ENCODE measurements at places on chromosomes 1 and 21.

DNA sequence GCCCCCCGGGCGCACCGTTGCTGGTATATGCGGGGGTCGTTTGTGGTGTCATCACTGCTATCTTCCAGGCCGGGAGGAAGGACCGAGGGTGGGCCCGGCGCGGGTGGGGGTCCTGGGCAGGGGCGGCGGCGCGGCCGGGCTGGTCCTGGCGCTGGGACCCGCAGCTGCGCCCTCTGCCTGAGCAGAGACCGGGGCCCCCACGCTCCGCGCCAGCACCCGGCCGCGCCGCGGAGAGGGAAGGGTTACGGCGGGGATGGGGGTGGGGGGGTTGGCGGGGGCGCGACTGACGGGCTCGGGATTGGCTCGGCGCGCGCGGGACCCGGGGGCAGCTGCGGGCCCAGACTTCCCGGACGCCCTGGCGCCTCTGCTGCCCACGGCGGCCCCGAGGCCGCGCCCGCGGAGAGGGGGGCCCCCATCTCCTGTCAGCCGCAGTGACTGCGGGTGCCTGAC lies 13.8 kb upstream of the SAMD11 start:
- DNase-seq, result no peak

DNA sequence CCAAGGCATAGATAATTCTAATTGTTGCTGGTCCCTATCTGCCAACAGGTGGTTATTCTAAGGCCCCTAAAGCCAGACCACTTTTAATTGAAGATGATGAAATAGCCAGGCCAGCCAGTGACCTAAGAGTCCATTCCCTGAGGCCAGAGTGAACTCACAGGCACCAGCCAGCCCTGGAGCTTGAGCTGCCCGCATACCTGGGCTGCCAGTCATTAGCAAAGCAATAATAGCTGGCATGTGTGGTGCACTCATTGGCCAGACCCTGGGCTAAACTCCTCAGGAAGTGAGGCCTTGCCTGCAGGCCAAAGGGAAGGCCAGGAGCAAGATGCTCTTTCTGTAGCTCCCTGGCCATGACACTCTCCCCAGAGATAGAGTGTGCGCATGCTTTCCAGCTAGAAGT lies 180.4 kb upstream of the KLHDC7A start:
- DNase-seq, result no peak

- DNase-seq, result peak; percentile 42
Measured at GRCh38 chr1:183887826-183888819, 83.2 kb downstream of the RGL1 start.

- peak; percentile 97 for DNase-seq
Measured at GRCh38 chr1:67724928-67725560, 40.0 kb downstream of the GADD45A start.

GRCh38 chr1:69611316-69611715 lies 43.6 kb downstream of the LRRC7 start:
- no peak for DNase-seq

- no peak for DNase-seq
Measured at GRCh38 chr1:100775483-100775882, 55.9 kb downstream of the VCAM1 start.

DNA sequence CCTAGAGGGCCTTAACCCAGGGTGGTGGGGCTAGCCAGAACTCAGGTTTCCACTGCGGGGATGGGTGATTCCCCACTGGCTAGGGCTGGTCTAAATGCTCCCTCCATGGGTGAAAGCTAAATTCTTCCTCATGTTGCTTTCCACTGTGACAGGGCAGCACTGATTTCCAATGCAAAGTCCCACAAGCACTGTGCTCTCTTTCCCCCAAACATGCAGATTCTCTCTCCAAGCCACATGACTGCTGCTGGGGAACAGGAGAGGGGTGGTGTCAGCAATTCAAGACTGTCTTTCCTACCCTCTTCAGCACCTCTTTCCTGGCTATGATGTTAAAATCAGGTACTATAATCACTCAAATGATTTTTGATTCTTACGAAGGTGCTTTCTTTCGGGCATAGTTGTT lies 215.5 kb downstream of the RWDD3 start:
- no peak for DNase-seq

DNA sequence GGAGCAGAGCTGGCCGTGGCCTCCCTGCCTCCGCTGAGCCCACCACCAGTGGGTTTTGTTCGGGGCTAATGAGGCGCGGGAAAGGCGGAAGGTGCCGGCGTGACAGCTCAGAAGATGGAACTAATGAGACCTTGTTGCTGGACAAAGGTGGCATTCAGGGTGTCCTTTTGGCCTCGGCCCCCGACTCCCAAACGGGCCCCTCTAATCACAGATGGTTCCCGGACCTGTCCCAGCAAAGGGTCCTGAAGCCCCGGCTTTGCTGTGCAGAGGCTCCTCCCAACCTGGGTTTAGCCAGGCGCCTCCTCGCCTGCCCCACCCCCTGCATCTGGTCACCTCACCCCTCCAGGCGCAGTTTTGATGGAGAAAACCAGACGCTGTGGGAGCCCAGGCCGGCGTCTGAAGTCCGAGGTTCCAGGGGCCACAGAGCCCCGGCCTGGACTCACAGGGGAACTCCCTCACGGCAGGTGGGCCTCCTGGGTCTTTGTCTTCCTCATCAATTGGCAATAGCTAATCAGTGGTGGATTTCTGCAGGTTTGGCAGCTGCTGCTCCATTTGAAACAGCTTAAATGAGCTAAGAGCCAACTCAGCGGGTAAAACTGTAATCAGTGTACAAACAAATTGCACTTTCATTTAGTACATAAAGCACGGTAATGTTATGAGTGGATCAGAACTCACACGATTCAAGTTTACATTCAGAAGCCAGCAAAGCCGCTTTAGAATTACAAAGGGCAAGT lies 44.3 kb upstream of the ADARB1 start:
- DNase-seq, result no peak

GRCh38 chr1:5485968-5486696 lies 506.1 kb downstream of the NPHP4 start:
- no peak for DNase-seq

DNA sequence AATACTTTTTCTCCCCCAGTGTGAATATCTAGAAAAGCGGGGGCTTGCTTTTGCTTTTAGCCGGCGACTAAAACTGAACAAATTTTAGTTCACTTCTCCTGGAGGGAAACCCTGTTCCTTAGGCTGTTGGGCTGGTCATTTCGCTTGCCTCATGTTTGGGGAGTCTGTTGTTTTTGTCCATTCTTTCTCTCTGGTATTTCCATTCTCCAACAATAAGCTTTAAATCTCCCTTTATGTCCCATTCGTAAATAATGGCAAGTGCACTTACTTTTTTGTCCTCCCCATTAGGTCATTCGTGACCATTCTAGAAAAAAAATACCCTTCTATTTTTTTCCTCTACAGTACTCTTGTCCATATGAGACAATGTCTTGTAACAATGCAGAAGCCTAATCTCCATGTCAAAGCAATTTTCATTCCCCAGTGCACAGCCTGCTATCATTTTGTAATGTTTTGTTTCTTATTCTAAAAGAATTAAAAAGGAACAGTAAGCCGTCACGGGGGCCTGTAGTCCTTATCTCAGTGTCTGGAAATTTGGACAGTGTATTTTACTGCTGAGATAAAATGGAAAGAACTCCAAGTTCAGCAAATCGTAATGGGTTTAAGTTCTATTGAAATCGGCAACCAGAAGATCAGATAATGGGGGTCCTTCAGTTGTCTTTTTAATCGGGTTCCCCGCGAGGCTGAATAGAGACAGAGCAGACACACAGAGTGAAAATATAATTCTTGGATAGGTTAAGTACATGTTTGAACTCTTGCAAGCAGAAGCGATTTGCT lies 21.8 kb downstream of the PROX1 start:
- DNase-seq, result no peak

DNA sequence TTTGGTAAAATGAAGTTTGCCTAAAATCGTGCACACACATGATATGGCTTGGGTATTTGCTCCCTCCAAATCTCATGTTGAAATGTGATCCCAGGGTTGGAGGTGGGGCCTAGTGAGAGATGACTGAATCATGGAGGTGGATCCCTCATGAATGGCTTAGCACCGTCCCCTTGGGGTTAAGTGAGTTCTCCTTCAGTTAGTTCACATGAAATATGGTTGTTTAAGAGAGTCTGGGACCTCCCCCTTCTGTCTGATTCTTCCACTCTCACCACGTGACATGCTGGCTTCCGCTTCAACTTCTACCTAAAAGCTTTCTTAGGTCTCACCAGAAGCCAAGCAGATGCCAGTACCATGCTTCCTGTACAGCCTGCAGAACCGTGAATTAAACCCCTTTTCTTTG lies 58.4 kb downstream of the SIPA1L2 start:
- DNase-seq, result no peak

GRCh38 chr1:28129150-28129549 lies 40.7 kb upstream of the EYA3 start:
- peak; percentile 29 for DNase-seq

DNA sequence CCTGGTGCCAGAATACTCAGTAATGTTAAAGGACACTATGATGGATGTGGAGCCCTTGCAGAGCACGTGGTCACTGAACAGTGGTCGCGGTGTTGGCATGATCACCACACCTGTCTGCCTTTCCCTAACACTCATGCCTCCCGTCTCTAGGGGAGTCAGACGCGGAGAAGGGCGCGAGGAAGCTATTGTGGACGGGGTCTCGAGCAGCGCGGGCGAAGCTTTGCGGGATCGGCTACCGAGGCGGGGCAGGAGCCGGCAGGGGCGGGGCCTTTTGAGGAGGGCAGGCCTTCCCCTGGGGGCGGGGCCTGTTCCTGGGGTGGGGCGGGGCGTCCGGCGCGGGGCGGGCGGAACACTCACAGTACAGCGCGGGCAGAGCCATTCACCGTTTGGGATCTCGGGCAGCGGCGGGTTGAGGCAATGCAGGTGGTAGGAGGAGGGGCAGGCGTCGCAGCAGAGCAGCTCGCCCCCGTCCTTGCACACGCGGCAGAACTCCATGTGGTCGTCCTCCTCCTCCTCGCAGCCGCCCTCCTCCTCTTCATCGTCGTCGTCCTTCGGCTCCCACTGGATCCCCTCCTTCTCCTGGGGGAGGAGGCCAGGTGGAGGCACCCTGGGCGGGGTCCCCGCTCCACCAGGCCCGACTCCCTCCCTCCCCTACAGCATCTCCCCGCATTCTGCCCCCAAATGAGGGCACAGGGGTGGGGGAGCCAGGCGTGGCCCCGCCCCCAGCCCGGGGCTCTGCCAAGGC lies 31.5 kb downstream of the CHD5 start:
- DNase-seq, result no peak

GRCh38 chr1:46622344-46622743 lies 5.7 kb upstream of the MOB3C start:
- no peak for DNase-seq

DNA sequence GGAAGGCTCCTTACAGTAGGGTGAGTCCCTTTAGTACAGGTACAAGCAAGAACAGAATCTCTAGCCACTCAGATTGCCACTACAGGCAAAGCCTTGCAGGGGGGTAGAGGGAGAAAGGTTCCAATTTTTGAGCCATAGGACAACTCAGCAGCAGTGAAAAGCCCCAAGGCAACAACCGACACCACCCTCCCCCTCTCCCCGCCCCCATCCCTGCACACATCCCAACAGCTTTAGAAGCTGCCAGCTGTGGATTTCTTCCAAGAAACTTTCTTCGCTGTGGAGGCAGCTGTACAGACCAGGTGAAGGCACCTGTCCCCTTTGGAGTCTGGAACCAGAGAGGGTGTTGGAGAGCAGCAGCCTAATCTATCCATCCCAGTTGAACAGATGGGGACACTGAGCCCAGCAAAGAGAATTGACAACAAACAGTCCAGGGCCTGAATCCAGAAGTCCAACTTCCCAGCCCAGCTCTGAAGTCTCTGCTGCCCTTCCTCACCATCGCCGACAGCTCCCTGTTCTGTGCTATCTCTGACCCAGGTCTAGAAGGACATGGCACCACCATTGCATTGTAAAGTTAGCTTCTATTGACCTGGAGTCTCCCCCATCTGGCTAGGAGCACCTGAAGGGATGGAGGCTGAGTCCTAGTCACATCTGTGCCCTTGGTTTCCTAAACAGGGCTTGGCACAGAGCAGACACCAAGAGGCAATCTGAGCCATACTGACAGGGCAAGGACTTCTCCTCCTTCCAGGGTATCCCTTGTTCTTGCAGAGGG lies 2.2 kb downstream of the TENT5B start:
- no peak for DNase-seq

- no peak for DNase-seq
Measured at GRCh38 chr1:241838897-241839296, 9.1 kb upstream of the EXO1 start.

- no peak for DNase-seq
Measured at GRCh38 chr1:178354816-178355215, 141.9 kb downstream of the CLEC20A start.

GRCh38 chr1:236142253-236143103 lies at the start of gene GPR137B:
Gene GPR137B (plus strand): TSS chr1:236142539. CDS start chr1:236142623, 84 bp downstream.
- no peak for DNase-seq
